ENCODE measurements at places on chromosomes 11 and 22.

DNA sequence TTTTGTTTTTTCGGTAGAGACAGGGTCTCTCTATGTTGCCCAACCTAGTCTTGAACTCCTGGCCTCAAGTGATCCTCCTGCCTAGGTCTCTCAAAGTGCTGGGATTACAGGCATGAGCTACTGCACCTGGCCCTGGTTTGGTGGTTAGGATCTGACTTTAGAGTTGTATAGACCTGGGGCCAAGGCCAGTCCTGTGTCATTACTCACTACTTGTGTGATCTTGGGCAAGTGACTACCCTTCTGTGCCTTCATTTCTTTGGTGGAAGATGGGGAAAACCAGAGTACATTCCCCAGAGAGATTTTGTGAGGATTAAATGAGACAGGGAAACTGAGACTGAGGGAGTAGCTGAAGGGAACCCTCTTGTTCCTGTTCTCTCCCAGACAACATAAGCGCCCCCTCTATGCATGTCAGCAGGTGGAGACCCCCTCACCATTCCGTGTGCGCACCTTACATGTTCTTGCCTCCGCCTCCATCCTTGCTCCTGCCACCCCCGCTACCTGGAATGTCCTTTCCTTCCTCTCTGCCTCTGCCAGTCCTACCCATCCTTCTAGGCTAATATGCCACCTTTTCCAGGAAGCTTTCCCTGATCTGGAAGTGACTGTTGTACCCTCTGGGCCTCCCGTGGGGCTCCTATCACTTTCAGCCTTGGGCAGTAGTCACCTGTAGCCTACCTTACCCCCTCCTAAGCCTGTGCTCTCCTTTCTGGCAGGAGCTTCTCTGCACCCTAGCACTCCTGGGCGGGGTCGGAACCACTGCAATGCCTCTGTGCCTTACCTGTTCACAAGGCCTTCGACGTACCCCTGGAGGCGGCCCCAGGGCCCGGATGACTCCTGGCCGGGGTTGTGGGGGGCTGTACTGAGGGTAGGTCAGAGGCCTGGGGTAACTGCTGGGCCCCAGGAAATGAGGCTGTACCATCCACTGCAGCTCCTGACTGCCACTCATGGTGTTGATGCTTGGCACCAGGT, 3.9 kb downstream of the FOSL1 start:
- peak; percentile 46 for DNase-seq

GRCh38 chr11:64810891-64811272, 531 bp upstream of the MEN1 start:
- no peak for DNase-seq

DNA sequence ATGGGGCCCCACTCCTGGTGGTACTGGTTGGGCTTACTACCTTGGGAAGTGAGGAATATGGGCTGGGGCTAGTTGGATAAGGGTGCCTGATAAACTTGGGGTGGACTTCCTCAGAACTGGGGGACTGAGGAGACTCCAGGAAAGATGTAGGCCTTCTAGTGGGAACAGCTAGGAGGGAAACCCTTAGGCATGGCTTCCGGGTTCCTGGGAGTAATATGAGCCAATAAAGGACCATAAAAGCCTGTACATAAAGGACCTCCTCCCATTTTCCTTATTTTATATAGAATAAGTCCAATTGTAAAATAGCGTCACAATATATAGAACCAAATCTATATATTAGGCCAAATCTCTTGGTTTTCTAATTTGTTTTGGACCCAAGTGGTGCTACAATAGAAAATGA, 18.4 kb upstream of the RNASEH2C start:
- DNase-seq: no peak

DNA sequence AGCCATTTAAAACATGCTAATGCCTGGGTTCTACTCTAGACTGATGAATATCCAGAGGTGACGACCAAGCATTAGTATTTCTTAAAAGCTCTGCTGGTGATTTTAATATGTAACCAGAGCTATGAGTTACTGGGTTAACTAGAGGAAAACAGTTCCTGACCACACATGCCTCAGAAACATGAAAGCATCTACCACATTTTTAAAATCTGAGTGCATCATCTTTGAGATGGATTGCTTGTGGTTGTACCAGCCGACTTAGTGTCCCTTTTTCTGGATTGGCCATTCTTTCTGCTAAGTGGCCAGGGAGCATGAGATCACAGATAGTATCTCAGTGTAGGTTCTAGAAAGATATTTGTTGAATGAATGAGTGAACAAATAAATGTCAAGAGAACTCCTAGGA, 152.4 kb downstream of the NTM start:
- no peak for DNase-seq

DNA sequence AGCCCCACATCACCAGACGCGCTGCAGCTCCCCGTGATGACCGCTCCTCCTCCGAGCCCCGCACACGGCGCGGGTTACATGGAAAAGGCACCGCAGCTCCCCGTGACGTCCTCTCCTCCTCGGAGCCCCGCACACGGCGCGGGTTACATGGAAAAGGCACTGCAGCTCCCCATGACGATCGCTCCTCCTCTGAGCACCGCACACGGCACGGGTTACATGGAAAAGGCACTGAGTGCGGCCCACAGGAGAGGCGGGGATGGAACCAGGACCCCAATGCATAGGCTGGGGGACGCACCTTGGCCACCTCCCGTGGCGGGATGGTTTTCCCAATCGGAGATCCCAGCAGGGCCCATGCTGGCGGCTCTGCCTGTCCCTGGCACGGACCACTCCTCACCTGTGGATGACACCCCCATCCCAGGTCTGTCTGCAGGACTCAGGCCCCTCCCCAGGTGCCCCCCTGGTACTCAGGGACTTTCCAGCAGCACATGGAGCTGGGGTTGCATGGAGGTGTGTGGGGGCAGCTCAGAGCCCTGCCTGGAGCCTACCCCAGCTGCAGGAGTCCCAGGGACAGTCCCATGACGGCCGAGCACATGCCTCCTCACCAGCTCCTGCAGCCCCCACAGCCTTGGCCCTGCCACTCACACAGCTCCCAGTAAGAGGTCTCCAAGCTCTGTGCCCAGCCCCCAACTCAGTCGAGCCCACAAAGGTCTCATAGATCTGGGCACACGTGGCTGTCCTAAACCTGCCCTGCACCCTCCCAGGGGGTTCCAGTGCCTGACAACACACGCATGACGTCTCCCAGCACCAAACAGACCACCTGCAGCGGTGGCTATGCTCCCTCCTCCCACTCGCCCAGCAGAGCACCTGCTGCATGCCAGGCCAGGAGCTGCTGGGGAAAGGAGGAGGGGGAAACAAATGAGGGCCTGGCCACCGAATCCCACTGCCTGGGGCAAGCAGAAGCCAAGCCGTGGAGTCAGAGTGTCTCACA, 166.6 kb downstream of the BRD1 start:
- DNase-seq: no peak

- DNase-seq: no peak
Measured at GRCh38 chr11:8917157-8917825, 6.3 kb downstream of the AKIP1 start.

DNA sequence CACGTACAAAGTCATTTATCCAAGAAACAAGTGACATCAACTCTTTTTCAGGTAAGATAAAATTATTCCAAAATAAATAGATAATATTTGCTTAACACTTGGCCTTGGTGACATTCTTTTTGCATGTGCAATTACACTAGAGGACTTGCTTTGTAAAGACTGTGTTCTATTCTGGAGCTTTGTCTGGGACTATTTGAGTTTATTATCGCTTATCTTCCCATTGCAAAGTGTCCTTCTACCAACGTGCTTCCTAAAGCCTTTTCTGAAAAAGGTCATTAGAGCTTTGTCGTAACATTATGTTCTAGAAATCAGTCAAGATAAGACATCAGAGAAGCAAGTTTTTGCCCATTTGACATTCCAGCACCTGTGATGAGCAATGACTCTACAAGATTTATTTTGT, 78.3 kb upstream of the MYO18B start:
- DNase-seq: no peak

GRCh38 chr11:114174712-114175495, 115.4 kb downstream of the ZBTB16 start:
- no peak for DNase-seq

DNA sequence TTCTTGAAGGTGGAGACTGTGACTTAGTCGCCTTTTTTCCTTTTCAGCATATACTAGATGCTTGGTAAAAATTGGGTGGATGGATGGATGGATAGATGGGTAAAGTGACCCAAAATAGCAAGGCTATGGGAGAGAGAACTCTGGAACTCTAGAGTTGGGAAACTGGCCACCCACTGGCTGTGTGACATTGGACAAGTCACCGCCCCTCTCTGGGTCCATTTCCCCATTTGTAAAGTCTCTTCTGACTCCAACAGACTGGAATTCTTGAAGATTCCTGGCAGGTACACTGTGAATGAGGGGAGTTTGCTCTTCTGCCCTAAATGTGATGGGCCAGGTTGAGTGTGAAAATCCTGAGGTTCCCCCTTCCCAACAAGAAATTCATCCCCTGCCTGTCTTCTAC, 8.0 kb downstream of the TKFC start:
- DNase-seq: peak; percentile 27

- DNase-seq: peak; percentile 74
Measured at GRCh38 chr22:31148953-31149627, 8.8 kb upstream of the PLA2G3 start.

- DNase-seq: no peak
Measured at GRCh38 chr22:21946262-21946925, 6.3 kb downstream of the PPM1F start.
